NCI-H1105 treated with DMSO at 0.1 percent for 48 hours (cell line): ENCODE measurements at places on chromosomes 12 and 14.

- DNase-seq: no peak
These were observed 125.4 kb downstream of the SAMD4A start for GRCh38 chr14:54692284-54692772.

- peak; percentile 53 for DNase-seq
These were observed 565 bp downstream of the CEP83 start for GRCh38 chr12:94458877-94459727.

GRCh38 chr12:20601668-20602280 lies 93.4 kb upstream of the SLCO1C1 start:
- DNase-seq: peak; percentile 67

- no peak for DNase-seq
These were observed 28.2 kb downstream of the RPGRIP1 start for GRCh38 chr14:21308132-21308478.

GRCh38 chr12:48991247-48992050 lies 7.7 kb downstream of the DDN start:
- DNase-seq: no peak

- DNase-seq: no peak
These were observed 99.9 kb downstream of the SYT1 start for GRCh38 chr12:78964521-78964920.

DNA sequence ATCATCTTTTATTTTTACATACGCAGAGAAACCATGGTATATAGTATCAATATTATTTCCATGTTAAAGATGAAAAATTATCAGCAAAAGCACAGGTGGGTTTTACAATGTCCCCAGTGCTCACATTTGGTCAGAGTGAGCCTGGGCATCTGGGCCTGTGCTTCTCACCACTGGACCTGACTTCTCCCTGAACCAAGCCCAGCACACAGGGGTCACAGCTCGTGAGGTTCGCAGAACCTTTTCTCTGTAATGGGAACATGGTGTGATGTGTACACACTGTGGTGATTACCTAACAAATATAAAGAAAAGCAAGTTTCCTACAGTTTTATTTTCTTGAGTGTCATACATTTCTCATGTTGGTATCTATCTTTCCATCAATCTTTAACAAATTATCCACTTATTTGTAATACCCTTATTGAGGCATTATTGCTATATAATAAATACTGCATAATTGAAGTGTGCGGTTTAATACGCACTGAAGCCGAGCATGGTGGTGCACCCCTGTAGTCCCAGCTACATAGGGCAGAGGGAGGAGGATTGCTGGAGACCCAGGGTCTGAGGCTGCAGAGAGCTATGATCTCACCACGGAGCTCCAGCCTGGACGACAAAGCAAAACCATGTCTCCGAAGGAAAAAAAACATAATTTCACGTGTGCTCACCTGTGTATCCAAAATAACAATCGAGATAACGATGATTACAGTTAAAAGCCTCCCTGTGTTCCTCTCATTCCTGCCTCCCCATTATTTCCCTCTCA lies 743.2 kb downstream of the TMEM121 start:
- DNase-seq: no peak

- no peak for DNase-seq
These were observed 203.8 kb upstream of the RGS6 start for GRCh38 chr14:71728386-71728785.

GRCh38 chr14:96088911-96089310 lies 49.7 kb downstream of the C14orf132 start:
- DNase-seq: no peak
